ENCODE measurements at places on chromosomes 6 and 20.

GRCh38 chr20:48983423-48984400 is 62.2 kb downstream of the ARFGEF2 start:
- DNase-seq = peak; percentile 98

DNA sequence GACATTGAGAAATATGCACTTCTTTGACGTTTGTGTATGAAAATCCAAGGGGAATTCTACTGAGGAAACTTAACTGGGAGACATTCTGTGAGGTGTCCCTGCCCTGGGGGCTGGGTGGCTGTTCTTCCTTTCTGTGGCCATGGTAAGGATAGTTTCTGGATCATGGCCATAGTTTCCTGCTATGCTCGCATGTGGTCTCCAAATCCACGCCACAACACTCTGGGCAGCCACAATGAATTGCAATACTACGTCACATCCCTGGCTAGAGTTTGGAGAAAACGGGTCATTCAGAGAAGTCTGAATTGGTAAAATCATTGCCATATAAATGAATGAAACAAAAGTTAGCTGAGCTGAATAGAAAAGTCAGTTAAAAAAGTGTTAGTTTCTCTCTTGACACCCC is 230.6 kb downstream of the UTRN start:
- DNase-seq = no peak

DNA sequence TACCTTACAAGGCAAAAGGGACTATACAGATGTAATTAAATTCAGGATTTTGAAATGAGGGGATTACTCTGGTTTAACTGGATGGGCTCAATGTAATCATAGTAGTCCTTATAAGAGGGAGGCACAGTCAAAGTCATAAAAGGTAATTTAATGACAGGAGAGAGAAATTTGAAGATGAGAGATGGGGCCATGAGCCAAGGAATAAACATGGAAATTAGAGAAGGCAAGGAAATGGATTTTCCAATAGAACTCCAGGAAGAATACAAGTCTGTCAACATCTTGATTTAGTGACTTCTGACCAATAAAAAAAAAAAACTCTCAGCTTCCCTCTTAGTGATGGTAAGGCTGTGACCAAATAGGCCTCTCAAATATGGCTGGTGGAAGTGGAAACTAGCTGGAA is 101.9 kb upstream of the BEND3 start:
- no peak for DNase-seq

DNA sequence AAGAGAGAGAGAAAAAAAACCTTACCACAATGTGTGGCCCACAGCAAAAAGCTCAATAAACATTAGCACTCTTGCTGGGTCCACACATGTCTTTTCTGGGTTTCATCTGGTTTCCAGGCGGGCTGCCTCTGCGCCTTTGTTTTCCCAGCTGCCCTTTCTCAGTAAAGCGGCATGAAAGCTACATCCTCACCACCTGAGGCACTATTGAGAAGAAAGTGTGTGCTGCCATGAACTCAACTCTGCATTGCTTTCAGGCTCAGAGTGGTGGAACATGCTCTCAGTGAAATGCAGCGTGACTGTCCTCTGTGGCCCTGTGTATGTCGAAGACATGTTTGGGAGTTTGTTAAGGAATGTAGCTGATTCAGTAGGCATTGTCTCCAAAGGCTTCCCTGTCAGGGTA is 102.3 kb downstream of the LYRM2 start:
- DNase-seq = no peak
